ENCODE measurements at places on chromosomes 13 and 19.

GRCh38 chr13:112626124-112626523 lies 38.2 kb upstream of the TUBGCP3 start:
- DNase-seq, result no peak

DNA sequence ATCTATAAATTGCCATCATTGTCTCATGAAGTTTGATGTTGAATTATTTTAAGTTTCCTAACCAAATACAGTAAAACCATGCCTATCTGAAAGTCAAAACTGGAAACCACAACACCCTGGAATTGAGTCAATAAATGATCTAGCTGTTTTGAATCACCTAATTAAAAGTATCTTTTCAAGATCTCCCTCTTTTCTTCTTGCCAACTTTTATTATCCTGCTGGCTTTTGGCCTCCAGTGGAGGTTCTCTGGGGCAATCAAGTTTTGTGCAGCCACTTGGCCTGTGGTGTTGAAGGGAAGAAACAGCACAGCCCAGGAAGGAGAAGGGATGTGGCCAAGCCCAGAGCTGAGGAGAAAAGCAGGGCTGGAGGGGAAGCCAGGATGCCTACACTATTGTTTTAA lies 255.4 kb downstream of the COG6 start:
- DNase-seq, result no peak

DNA sequence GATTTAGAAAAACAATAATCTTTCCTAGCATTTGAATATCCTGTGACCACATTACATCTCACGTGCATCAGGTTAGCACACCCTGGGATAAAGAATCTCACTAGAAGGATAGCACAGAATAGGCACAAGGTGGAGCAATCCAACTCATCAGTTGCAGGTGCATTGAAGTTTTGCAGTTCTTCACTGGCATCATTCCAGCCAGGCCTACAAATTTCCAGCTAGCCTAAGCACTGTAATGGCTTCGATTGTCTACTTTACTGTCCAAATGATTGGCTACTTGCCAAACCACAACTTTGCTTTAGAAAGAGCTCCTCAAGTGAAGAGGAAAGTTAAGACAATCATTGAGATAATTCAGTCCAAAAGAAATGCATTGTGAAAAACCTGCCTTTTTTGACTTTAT lies 89.5 kb downstream of the SPRY2 start:
- DNase-seq, result no peak

GRCh38 chr13:40148742-40149141 lies 493.3 kb downstream of the COG6 start:
- DNase-seq, result no peak

GRCh38 chr13:114049026-114049425 lies 75.2 kb upstream of the C13orf46 start:
- no peak for DNase-seq

DNA sequence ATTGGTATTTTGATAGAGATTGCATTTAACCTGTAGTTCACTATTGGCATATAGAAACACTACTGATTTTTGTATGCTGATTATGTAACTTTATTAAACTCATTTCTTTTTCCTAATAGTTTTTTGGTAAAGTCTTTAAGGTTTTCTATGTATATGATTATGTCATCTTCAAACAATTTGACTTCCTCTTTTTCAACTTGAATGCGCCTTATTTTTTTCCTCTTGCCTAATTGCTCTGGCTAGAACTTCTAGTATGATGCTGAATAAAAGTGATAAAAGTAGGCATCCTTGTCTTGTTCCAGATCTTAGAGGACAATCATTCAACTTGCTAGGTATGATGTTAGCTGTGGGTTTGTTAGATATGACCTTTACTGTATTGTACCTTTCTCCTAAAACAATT lies 1034.9 kb downstream of the PCDH9 start:
- no peak for DNase-seq

- DNase-seq, result no peak
Observed at GRCh38 chr13:95243207-95243606, 58.0 kb downstream of the ABCC4 start.

- no peak for DNase-seq
Observed at GRCh38 chr19:19655641-19656343, 7.7 kb downstream of the ATP13A1 start.

DNA sequence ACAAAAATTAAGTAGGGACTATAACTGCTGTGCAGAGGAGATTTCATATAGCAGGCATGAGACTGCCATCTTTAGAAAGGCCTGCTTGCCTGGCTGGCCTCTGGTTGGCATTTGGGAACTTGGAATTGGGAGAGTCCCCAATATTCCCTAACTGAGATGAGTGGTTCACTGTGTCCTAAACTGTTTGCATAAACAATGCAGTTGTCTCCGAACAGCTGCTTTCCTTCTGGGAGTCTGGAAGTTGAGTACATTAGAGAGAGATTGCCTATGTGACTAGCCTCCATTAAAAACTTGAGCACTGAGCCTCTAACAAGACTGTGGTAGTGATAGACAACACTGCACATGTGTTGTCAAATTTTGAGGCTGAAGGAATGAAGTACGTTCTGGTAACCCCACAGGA lies 47.4 kb downstream of the STOML3 start:
- no peak for DNase-seq

GRCh38 chr13:47170971-47171370 lies 274.1 kb upstream of the HTR2A start:
- no peak for DNase-seq

DNA sequence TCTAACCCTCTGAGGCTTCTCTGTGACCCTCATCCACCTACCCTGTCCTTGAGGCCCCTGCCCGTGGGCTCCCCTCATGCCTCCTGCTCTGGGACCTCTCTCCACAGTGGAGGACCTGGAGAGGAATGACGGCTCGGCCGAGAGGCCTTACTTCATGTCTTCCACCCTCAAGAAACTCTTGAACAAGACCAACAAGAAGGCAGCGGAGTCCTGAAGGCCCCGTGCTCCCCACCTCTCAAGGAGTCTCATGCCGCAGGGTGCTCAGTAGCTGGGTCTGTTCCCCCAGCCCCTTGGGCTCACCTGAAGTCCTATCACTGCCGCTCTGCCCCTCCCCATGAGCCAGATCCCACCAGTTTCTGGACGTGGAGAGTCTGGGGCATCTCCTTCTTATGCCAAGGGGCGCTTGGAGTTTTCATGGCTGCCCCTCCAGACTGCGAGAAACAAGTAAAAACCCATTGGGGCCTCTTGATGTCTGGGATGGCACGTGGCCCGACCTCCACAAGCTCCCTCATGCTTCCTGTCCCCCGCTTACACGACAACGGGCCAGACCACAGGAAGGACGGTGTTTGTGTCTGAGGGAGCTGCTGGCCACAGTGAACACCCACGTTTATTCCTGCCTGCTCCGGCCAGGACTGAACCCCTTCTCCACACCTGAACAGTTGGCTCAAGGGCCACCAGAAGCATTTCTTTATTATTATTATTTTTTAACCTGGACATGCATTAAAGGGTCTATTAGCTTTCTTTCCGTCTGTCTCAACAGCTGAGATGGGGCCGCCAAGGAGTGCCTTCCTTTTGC lies 10.8 kb upstream of the ILF3 start:
- no peak for DNase-seq

GRCh38 chr13:112705286-112705685 lies 15.4 kb downstream of the ATP11A start:
- no peak for DNase-seq

DNA sequence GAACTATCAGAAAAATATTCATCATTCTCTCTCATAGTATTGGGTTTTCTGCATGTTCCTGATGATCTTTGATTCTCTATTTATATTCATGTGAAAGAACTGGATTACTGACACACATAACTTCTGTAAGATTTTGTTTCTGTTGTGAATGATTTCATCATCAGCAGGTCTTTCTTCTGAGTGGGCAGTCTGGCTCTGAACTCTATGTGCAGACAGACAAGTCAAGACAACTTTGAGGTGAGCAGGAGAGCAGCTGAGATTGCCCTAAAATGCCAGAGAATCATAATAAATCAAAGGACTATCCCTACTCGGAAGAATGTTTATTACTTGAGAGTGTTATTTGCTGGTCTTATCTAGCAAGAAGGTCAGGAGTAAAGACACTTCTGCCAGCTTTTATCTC lies 652.1 kb upstream of the GPC6 start:
- no peak for DNase-seq

- DNase-seq, result no peak
Observed at GRCh38 chr19:10266706-10267105, 4.2 kb upstream of the ICAM1 start.

GRCh38 chr13:97028441-97029299 lies 34.4 kb upstream of the OXGR1 start:
- peak; percentile 50 for DNase-seq

GRCh38 chr13:80463673-80464352 lies 122.9 kb upstream of the SPRY2 start:
- no peak for DNase-seq

DNA sequence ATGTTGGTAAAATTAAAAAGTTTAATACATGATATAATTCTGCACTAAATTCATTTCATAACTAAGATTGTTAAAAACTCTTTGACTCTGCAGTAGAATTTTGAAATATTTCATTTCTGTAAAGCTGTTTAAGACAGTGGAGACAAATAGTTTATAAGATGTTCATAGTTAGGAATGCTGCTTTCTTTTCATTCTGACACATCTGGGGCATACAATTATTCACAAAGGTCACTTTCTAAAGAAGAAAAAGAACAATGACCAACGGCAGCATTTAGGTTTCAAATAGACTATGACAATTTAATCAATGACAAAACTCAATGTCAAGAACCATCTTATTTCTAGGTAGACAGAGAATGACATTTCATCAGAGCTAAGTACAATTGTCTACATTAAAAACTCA lies 1422.1 kb downstream of the PCDH9 start:
- no peak for DNase-seq

DNA sequence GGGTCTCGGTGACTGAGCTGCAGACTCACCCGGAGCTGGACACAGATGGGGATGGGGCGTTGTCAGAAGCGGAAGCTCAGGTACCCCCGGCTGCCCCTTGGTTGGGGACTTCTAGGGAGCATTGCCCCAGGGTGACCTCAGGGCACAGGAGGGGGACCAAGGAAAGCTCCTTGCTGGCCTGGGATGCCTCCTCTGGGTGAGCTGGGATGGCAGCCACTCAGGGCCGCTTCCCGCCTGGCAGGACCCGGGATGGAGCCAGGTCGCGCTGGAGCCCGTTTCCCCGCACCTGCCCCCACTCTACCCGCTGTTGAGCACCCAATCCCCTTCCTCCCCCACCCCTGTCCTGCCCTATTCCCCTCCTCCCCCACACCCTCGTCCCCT lies 10.8 kb downstream of the PRKCSH start:
- no peak for DNase-seq

GRCh38 chr13:47705185-47705584 lies 295.9 kb downstream of the SUCLA2 start:
- DNase-seq, result no peak

DNA sequence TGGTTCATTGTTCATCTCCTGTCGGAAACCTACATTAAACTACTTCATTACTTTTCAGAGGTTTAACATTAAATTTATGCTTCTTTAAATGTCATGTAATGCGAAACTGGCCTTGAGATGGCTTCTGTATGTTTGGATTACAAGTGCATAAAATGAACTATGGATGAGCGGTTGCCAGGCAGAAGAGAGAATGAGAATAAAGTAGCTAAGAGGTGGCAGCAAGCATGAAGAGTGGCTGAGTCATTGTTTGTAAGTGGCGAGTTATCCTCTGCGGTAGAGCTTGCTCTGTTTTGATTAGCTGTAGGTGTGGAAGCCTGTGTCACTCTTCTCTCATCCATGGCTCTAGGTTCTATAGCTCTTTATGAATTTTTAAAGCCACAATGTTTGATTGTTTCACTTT lies 1139.6 kb upstream of the PCDH9 start:
- DNase-seq, result no peak

DNA sequence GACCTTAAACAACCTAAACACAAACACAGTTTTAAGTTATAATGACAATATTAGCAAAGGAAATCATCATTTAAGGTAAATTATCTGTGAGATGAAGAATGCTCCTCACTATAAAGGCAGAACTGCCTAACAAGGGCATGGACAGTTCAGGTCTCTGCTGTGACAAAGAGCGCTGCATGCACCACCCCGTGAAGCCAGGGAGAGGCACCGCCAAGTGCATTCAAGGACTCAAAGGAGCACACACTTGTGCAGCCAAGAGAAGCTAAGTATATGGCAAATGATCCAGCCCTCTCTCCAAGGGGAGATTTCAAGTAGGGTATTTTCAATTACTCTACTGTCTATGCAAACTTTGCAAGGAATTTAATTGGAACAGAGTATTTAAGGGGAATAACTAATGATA lies 126.0 kb downstream of the RAP2A start:
- DNase-seq, result no peak

- no peak for DNase-seq
Observed at GRCh38 chr19:6259312-6259861, 20.4 kb downstream of the MLLT1 start.

DNA sequence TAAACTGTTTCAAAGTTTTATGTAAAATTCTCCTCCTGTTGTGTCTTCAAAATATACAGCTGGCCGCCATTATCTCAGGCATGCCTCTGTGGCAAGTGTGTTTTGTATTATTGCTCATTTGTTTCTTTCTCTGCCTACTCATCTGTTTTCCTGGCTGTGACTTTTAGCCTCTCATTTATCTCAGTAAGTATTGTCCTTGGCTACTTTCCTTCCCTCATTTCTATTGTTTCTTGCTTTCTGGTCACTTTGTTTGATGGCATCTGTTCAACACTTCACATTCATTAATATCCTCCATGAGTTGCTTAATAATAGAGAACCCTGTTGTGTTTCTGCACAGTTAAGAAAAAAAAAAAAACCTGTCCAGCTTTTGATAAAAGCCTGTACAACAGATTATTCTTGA lies 869.4 kb downstream of the PCDH17 start:
- DNase-seq, result no peak

- DNase-seq, result no peak
Observed at GRCh38 chr19:3176715-3177501, 1.7 kb upstream of the S1PR4 start.

- DNase-seq, result no peak
Observed at GRCh38 chr19:47406711-47407416, 12.5 kb downstream of the MEIS3 start.

DNA sequence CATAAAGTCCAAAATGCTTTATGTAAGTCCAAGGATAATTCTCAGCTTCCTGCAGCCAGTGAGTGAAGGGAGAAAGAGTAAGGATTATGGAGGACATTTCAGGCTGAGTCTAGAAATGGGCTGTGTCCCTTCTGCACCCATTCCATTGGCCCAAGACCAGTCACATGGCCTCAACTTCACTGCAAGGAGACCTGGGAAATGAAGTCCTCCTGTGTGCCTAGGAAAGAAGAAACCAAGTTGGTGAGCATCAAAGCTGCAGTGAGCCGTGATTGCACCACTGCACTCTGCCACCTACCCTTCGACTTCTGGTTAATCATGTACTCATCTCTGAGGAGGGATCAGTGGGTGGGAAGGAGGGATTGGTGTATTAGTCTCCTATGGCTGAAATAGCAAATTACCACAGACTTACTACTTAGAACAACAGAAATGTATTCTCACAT lies 3.6 kb upstream of the CD37 start:
- DNase-seq, result peak; percentile 23

- no peak for DNase-seq
Observed at GRCh38 chr13:23960566-23961156, 63.4 kb upstream of the C1QTNF9B start.

- DNase-seq, result peak; percentile 53
Observed at GRCh38 chr19:55454787-55455243, 6.6 kb downstream of the ISOC2 start.

GRCh38 chr13:66375756-66376155 lies 854.4 kb downstream of the PCDH9 start:
- no peak for DNase-seq

- DNase-seq, result no peak
Observed at GRCh38 chr13:35940734-35941133, 190.4 kb downstream of the DCLK1 start.

Data from cerebellum (tissue), 4 donors.